ENCODE measurements at places on chromosomes 1 and 21. TPM values are rescaled to one million over a fixed set of nuclear protein-coding genes. Genes with fewer than 3 reads are reported as not detected.

- no peak for DNase-seq
Measured at GRCh38 chr1:2469103-2469940, 6.8 kb upstream of the PLCH2 start.

DNA sequence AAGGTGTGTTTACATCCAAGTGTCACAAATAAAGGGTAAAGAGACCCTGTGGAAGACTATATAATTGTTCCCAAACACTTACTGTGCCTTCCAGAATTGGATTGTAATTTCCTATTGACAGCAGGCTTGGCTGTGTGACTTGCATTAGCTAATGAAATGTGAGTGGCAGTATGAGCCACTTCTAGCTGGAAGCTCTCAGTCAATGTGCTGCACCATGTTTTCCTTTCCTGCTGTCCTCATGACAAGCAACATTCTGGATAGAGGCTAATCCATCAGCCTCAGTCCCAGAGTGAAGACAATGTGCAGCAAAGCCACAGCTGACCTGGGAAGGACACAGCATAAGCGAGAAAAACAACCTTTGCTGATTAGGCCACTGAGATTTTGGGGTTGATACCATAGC, 5.9 kb upstream of the FOXJ3 start:
- DNase-seq, result no peak

- DNase-seq, result peak; percentile 59
Measured at GRCh38 chr1:153616144-153616916, at the start of gene S100A14. TSS of gene S100A14 (minus strand) at chr1:153616325. CDS start at chr1:153615858, 467 bp downstream.

DNA sequence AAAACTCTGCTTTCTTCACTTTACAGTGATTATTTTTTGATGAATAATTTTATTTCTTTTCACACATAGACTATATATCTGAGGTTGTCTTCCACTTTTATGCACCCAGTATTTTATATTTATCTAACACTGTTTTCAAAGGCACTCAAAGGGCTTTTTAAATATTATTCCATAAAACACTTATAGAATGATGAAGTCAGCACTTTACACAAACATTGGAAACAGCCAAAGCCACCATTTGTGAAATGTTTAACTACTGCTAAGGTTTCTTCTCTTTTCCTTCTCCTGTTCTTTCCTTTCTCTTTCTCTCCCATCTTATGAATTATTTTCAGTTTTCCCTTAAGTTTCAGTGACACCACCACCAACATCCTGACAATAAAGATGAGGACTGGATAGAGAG, 317.7 kb upstream of the FAM78B start:
- DNase-seq, result no peak

The SLFNL1 gene
- polyA plus RNA-seq, result 0.59 TPM

The ADORA1 gene
- 12.3 TPM for polyA plus RNA-seq

The YBEY gene
- 17.3 TPM for polyA plus RNA-seq

The PLA2G2A gene
- polyA plus RNA-seq, result 1.2 TPM

The CD53 gene
- 8.8 TPM for polyA plus RNA-seq

The LYSMD1 gene
- 15.8 TPM for polyA plus RNA-seq

The NPHS2 gene
- 1.9 TPM for polyA plus RNA-seq

The KIF17 gene
- polyA plus RNA-seq, result 5.5 TPM

The GCLM gene
- polyA plus RNA-seq, result 8.7 TPM
